ENCODE measurements at places on chromosomes 16 and 17.
A peak's percentile ranks its signal among the peaks of the same experiment; 100 is the strongest.

GRCh38 chr16:8796469-8797363 is 723 bp downstream of the TMEM186 start:
- DNase-seq: no peak

DNA sequence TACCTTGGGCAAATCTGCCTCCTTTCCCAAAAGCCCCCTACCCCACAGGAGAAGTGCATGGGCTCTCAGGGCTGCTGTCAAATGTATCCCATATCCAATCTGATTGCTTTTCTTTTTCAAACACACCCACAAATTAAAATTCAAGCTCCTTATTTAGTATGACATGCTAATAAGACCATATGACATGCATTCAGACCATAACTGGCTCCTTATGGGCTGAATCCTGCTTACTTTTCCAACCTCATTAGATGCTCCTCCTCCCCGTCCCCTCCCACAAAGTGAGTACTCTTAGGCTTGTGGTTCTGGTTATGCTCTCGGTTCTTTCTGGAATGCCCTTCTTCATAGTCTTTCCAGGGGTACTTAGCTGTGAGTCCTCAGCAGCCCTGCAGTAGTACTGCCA is 59.0 kb upstream of the TOM1L1 start:
- DNase-seq: no peak

DNA sequence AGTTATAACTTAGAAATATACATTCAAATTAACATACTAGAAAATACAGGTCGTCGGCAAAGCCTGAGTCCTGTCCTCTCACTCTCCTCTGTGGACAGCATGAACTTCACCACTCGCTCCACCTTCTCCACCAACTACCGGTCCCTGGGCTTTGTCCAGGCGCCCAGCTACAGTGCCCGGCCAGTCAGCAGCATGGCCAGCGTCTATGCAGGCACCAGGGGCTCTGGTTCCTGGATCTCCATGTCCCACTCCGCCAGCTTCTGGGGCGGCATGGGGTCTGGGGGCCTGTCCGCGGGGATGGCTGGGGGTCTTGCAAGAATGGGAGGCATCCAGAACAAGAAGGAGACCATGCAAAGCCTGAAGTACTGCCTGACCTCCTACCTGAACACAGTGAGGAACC is 319.4 kb downstream of the ZFHX3 start:
- no peak for DNase-seq

- DNase-seq: no peak
Observed at GRCh38 chr17:70521821-70522256, 352.5 kb downstream of the KCNJ2 start.

GRCh38 chr16:85552980-85553435 is 60.1 kb upstream of the GSE1 start:
- no peak for DNase-seq

- DNase-seq: no peak
Observed at GRCh38 chr16:10495031-10495345, 85.4 kb downstream of the EMP2 start.

DNA sequence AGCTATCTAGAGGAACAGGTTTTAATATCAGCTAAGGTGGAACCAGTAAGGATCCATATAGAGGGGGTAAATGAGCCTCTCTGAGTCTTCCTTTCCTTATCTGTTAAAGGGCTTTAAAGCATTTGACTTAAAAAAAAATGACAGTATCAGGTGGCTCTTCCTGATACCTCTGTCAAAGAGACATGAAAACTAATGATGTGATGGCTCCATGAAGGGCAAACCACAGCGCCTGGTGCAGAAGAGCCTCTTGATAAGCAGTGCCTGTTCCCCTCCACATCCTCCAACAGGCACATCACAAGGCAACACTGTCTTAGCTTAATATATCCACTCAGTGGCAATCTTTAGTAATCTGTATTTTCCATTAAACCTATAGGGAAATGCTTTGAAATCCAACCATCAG is 68.9 kb downstream of the USP31 start:
- DNase-seq: no peak

- no peak for DNase-seq
Observed at GRCh38 chr16:56984639-56985038, 4.7 kb upstream of the NLRC5 start.

DNA sequence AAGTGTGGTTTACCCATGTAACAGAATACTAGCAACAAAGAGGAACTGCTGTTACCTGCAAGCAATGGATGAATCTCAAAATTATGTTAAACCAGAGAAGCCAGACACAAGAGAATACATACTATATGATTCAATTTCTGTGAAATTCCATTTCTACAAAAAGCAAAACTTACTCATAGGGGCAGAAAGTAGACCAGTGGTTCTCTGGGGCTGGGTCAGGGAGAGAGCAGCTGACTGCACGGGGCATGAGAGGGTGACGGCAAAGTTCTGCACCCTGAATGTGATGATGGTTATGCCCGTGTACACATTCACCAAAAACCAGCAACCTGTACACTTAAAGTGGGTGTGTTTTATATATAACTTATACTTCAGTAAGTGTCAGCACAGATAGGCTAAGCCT is 3.1 kb downstream of the ZNF843 start:
- no peak for DNase-seq

DNA sequence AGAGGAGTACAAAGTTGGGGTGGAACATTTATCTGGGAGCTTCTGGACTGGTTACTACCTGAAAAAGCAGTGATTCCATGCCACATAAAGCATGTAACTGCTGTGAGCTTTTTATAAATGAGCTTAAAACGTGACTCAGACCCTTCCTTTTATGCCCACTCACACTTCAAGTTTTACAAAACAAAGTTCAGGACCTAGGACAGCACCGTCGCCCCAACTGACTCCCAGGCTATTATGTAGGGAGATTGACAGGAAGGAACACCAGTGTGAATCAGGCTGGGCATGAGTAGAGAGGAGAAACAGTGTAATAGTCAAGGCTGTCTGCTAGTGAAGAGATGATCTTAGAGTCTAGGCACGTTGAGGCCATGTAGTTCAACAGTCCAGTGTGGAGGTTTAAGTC is 91.6 kb upstream of the DNAH9 start:
- no peak for DNase-seq

DNA sequence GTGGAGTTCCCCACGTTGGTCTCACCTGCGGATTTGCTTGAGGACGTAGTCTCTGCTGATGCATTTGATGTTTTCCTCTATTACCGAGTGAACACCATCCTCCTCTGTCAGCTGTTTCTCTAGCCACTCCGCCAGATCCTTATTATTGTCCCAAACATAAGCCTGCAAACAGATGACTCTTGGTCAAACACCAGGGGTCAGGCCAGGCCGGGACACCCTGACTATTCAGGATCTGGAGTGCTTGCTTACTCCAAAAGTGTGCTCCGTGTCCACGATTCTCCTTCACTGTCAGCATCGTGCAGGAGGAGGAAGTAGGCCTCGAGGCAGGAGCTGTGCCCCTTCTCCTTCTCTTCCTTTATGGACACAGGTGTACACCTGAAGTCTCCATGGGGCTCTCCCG is 140.2 kb downstream of the AATF start:
- DNase-seq: no peak

DNA sequence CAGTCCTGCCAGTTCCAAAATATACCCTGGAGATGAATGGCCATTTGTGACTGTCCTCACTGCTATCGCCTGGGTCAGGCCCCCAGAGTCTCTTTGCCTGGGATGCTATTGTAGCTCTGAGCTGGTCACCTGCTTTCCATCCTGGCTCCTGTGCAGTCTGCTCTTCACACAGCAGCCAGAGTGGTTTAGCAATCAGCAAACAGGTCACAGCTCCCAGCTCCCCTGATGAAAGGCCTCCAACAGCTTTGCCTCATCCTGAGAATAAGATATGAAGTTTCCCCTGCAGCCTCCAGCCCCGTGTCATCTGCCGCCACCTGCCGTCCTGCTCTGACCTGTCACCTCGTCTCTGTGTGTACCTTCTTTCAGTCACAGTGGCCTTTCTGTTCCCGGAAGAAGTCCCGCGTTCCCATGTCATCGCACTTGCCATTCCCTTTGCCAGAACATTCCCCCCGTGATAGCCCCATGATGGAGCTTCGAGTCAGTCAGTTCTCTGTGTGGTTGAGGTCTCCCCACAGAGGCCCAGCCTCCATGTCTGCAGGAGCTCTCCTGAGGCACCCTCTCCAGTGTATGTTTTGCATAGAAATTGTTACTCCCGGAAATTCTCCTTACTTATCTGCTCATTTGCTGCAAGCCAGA is 281.5 kb downstream of the SNX29 start:
- DNase-seq: no peak

- DNase-seq: no peak
Observed at GRCh38 chr17:75590314-75590761, 2.7 kb downstream of the MYO15B start.

- DNase-seq: peak; percentile 96
Observed at GRCh38 chr17:50952013-50952412, 85.9 kb upstream of the TOB1 start.

- DNase-seq: no peak
Observed at GRCh38 chr17:57107498-57108101, 22.6 kb downstream of the AKAP1 start.

DNA sequence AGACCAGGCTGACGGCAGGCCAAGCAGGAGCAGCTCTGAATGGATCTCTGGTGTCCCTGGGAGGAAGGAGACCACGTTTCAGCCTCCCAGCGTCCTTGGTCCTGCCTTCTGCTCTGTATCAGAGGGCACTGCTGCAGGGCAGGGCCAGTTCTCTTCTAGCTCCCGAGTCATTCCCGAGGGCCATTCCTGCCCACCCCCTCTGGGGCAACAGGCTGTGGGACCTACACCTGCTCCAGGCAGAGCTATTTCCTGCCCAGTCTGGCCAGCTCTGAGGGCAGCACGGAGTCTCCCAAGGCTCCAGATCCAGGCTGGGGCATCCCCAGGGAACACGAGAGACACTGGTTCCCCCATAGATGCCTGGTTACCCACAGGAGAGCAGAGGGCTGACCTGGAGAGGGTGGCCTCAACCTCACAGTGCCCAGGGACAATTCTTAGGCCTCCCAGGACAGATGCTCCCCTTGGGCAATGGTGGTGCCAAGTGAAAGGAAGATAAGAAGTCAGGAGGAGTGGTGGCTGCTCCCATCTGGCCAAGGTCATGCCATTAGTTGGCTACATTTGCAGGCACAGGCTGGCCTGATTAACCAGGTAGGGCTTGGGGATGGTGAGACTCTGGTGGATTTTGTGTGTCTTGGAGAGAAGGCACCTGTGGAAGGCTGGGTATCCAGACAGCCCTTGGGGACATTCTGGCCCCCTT is 2.0 kb downstream of the WFIKKN2 start:
- no peak for DNase-seq

- no peak for DNase-seq
Observed at GRCh38 chr17:81455387-81455786, 57.2 kb downstream of the ACTG1 start.

- no peak for DNase-seq
Observed at GRCh38 chr16:67477960-67478554, 2.9 kb downstream of the ATP6V0D1 start.

DNA sequence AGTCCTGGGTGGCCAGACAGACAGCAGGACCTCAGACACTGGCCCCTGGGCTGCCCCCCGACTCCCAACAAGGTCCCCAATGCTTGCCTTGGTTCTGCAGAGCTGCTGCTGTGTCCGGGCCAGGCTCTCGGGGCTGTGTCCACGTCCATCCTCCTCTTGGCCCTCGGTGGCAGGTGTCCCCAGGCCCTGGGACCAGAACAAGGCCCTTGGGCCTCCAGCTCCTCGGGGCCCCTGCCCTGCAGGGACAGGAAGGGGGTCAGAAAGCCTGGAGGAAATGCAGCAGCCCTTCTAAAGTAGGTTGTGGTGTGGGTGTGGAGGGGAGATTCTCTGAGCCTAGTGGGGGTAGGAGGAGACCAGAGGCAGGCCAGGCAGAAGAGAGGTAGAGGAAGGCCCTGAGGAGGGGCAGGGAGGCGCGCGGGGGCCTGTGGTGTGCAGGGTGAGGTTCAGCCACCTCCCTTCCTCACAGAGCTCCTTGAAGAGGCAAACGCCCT is 2.5 kb upstream of the AXIN1 start:
- DNase-seq: no peak

DNA sequence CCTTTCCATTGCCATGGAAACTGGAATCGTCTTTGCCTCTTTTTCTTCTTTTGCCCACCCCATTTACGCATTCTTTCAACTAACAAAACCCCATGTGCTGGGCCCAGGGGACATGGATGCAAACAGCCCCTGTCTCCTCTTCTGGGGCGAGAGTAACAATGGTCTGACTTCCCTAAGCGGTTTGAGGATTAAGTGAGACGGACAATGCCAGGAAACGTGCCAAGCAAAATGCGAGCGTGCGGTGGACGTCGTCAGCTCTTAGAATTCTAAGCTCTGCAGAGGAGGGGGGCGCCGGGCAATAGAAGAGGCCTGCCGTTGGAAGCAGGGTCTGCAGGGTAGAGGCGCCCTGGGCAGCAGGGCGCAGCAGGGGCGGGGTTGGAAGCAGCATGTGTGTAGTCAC is 42.4 kb upstream of the JPH3 start:
- no peak for DNase-seq

DNA sequence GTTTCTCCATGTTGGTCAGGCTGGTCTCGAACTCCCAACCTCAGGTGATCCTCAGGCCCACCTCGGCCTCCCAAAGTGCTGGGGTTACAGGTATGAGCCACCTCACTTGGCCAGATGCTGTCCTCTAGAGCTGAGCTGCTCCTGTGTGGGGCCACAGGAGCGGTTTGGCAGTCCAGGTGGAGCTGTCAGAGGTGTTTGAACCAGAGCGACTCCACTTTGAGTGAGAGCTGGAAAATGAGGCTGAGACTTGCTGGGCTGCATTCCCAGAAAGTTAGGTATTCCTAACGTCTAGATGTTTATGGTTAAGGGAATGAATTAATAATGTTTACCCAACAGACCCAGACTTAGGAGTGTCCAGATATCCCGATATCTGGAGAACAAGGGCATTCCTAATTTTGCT is 16.8 kb upstream of the PSMD7 start:
- no peak for DNase-seq

DNA sequence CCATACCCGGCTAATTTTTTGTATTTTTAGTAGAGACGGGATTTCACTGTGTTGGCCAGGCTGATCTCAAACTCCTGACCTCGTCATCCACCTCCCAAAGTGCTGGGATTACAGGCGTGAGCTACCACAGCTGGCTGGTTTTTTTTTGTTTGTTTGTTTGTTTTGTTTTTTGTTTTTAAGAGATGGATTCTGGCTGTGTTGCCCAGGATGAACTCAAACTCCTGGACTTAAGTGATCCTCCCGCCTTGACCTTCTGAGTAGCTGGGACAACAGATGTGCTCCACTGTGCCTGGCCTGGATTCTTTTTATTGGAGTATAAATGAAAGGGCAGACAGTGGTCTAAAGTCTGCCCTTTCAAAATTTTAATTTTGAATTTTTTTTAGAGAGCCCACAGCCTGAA is 44.7 kb downstream of the FOXK2 start:
- no peak for DNase-seq

- DNase-seq: no peak
Observed at GRCh38 chr17:2704031-2704889, 7.3 kb downstream of the CLUH start.

DNA sequence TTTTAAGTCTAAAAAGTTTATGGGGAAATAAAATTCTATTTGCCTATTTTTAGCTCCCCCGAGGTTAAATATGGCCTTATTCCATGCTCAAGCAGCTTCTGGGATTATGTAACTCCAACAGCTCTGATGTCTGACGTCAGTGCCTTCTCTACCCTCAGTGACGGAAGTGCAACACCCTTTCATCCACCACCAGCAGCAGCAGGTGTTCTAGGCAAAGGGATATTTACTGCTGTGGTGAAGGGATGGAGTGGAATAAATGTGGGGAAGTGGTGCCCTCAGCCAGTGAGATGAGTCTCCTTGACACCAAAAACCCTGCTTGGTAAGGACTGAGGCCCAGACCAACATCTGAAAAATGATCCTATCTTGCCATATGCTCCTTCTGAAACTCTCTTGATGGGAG is 247.4 kb downstream of the SHISA9 start:
- peak; percentile 42 for DNase-seq
